ENCODE measurements at places on chromosomes 6 and 20.

DNA sequence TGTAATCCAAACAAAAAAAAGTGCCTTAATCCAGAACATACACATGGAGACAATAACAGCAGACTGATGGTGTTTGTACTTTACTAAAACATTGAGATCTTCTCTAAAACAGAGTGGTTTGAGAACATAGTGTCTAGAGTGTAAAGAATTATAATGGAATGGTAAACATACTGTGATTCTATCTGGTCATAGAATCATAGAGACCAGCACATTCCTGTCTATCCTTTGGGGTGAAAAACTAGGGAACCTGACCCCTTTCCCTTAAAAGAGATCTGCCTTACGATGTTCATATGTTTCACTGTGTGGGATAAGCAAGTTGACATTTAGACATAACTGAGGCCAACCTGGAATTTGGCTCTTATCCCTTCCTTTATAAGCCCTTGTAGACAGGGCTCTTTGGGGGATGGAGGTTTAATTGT is 55.7 kb downstream of the TRMT11 start:
- DNase-seq = no peak

- peak; percentile 87 for DNase-seq
Measured at GRCh38 chr6:43746613-43747102, 23.4 kb upstream of the VEGFA start.

- peak; percentile 78 for DNase-seq
Measured at GRCh38 chr6:26284537-26285142, 80.4 kb upstream of the BTN3A2 start.

DNA sequence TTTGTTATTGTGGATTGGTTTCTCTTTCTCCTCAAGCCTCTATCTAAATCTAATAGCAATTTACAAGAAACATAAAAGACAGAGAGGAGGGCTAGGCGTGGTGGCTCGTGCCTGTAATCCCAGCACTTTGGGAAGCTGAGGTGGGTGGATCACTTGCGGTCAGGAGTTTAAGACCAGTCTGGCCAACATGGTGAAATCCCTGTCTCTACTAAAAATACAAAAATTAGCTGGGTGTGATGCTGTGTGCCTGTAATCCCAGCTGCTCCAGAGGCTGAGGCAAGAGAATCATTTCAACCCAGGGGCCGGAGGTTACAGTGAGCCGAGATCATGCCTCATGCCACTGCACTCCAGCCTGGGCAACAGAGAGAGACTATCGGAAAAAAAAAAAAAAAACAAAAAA is 46.6 kb downstream of the SLC2A12 start:
- no peak for DNase-seq

DNA sequence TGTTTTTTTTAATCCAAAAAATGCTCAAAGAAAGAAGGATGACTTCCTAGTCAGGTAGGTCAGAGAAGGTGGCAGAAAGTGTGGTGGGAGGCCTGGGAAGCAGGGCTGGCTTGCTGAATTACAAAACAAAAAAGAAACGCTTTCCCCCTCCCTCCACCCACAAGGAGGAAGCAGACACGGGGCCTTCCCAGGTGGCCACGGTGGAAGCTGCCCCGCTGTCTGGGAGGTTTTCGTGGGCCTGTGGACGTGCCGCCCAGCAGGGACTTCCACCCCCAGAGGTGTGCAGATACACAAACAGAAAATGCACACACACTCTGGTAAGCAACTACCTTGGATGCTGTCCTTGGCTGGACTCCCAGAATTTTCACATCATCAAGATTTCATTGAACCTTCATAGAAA is 198.2 kb upstream of the CDH4 start:
- DNase-seq = no peak

GRCh38 chr20:53608071-53608455 is 14.4 kb upstream of the ZNF217 start:
- no peak for DNase-seq

GRCh38 chr20:9532069-9532838 is 17.9 kb downstream of the LAMP5 start:
- DNase-seq = no peak

- no peak for DNase-seq
Measured at GRCh38 chr6:140486450-140487361, 1112.3 kb upstream of the CITED2 start.

GRCh38 chr6:136613477-136613876 is 63.3 kb upstream of the MAP7 start:
- no peak for DNase-seq

DNA sequence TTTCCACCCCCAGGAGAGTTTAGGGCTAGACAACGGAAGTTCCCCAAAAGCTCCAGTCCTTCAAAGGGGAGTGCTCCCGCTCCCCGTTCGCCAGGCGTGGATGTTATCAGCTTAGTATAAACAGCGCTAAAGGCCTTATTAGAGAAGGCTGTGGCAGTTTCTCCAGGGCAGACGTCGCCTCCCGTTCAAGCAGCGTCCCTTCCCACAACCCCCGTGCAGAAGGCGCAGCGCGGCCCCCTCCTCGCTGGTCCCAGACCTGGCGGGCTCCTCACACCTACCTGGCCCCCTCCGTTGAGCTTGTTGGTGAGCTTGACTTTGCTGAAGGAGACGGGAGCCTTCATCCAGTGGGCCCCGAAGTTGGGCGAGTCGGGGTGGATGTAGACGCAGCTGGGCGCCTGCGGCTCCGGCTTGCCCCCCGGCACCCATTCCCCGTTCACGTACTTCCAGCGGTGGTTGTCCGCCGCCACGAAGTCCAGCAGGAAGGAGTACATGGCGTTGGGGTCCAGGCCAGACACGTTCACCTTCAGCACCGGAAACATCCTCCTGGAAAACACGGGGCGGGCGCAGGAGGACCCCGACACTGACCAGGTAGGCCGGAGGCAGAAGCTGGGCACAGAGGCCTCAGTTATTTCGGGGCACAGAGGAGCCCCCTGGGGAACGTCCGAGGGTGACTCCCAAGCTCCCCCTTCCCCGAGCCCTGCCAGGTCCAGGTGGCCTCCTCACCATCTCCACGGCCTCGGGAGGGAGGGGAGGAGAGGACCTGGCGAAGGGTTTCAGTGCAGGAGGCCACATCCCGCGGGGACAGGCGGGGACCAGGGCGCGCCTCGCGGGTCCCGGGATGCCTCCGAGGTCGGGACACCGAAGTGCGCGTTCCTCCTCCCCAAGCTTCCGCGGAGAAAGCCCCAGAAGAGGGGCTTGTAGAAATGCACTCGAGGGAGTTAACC is 1.1 kb downstream of the TBXT start:
- DNase-seq = no peak

GRCh38 chr6:81987293-81987692 is 234.8 kb upstream of the TENT5A start:
- DNase-seq = no peak

- DNase-seq = no peak
Measured at GRCh38 chr6:167703347-167703746, 123.4 kb upstream of the AFDN start.

GRCh38 chr6:144220031-144220790 is 64.9 kb upstream of the UTRN start:
- no peak for DNase-seq

DNA sequence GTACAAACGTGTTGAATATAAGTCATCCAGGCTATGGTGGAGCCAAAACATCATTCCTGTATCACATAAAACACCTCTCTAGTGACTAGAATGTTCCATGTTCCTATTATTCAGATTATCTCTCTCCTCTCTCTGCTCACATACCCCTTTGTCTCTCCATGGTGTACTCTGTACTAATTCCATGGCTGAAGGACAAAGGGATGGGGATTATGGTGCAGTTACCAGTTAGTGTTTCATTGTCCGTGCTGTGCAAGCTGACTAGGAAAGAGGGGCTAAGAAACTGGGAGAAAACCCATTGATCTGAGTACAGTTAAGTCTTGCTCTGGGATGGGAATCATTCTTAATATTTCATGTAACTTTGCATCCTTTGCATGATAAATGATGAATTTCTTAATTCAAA is 397.4 kb upstream of the NOX3 start:
- DNase-seq = no peak

DNA sequence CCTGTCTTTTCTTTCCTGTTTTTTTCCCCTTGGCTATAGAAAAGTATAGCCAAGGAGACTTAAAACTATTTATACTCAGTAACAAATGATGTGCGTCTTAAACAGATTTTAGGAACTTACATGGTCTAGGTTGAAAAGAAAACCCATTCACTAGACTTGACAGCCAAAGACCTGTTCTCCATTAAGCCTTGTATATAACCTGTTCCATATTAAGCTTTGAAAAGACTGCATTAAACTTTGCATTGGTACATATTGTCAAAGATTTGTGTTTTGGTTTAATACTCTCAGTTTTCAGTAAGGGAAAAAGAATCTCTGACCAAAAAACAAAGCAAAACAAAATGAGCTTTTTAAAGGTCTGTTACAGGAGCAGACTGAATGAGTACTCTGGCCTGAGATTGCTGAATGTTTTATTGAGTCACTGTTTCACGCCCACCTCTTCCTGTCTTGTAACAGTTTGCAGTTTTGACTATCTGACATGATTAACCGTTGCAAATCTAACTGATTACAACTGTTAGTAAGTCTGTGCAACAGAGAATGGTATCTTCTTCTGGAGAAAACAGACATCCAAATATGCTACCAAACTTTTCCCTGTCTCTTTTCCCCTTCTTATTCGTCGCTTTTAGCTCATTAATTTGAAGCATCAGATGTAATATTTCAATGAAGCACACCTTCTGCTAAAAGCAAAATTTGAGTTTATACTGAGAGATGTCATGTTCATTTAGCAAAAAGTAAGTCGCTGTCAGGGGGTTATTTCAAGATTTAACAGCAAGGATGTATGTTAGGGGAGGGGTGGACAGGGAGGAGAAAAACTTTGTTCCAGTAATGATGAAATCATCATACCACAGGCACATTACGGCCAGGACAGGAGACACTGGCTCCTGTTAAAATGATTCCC is 59.1 kb upstream of the SUPT3H start:
- DNase-seq = no peak

GRCh38 chr20:45510242-45510862 is 5.1 kb downstream of the SPINT3 start:
- DNase-seq = no peak

- no peak for DNase-seq
Measured at GRCh38 chr6:17267566-17267965, 13.6 kb upstream of the RBM24 start.

DNA sequence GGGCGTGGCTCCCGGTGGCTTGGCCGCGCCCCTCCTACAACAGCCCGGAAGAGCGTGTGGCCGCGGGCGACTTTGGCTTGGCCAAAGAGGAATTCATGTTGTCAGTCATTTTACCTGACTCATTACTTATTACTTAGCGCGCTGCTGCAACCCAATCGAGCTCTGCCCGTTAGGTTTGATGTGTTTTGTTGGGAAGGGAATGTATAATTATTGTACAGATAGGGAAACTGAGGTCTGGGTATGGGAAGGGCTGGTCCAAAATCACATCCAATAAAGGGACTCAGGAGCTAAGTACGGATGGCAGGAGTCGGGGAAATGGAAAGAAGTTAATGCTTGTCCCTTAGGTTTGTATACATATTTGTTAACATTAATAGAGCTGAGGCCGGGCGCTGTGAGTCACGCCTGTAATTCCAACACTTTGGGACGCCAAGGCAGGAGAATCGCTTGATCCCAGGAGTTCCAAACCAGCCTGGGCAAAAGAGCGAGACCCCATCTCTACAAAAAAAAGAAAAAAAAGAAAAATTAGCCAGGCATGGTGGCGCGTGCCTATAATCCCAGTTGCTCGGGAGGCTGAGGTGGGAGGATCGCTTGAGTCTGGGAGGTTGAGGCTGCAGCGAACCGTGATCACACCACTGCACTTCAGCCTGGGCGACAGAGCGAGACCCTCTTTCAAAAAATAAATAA is 639 bp upstream of the ZNF335 start:
- DNase-seq = no peak

DNA sequence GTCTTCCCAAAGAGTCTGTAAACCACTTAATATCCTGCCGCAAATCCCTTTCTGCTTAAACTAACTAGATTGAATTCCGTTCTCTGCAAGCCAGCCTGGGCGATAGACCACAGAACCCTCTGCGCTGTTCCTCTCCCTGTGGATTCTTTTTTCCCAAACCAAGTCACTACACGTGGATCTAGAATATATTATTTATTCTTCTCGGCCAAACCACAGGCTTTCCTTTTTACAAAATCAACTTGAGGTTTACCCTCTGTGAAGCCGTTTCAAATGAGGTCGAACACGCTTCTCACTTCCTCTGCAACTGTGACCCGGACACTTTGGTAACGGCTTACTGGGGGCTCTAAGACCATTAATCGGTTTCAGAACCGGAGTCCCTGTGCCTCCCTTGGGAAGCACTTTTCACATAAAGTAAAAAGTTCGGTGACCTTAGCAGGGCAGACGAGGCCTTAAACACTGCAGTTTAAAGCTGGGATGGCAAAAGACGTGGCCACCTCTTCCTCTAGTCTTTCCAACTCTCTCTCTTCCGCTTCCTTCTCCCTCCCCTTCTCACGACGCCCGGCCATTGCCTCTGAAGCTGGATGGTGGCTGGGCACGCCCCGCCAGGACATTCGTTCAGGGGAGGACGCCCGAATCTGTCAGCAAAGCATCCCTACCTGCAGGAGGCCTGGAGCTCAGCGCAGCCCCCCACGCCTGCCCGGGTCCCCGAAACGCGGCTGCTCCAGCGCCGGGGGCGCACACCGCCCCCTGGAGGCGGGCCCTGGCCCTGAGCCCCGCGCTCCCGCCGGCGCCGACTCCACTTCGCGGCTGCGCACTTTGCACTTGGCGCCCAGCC is 55.0 kb upstream of the FOXC1 start:
- DNase-seq = peak; percentile 90

- DNase-seq = no peak
Measured at GRCh38 chr20:50911030-50911429, 20.2 kb downstream of the ADNP start.

GRCh38 chr20:57250607-57251343 is 15.7 kb downstream of the BMP7 start:
- DNase-seq = no peak

GRCh38 chr6:27582928-27583725 is 110.2 kb upstream of the ZNF184 start:
- no peak for DNase-seq

DNA sequence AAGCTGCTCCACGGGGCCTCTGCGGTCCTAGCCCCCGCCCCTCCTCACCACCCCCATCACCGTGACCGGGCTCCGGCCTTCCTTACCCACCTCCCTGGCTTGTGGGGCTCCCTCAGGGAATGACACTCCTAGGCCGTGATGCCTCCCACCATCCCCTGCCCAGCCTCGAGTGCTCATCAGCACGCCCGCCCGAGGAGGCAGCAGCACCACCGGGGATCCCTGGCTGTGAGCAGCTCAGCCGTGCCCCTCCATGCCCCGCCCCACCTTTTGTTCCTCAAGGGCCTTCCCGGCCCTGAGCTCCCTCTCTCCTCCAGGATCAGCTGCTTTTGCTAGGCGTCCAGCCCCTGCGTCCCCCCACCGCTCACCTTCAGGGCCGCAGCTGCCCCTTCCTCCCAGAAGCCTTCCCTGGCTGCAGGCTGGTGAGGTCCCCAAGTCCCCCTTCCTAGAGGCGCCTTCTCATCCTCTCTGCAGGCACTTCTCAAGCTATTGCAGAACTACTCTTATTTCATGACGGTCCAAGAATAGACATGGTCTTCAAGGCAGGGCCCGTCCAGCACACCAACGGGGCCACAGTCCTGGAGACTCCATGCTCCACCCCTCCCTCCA is 3.0 kb downstream of the FNDC11 start:
- DNase-seq = no peak

- DNase-seq = peak; percentile 95
Measured at GRCh38 chr20:19974630-19975435, 42.3 kb upstream of the NAA20 start.

Measured in right hindlimb (tissue), 1 donor.